ENCODE measurements at places on chromosomes 12 and 14.

DNA sequence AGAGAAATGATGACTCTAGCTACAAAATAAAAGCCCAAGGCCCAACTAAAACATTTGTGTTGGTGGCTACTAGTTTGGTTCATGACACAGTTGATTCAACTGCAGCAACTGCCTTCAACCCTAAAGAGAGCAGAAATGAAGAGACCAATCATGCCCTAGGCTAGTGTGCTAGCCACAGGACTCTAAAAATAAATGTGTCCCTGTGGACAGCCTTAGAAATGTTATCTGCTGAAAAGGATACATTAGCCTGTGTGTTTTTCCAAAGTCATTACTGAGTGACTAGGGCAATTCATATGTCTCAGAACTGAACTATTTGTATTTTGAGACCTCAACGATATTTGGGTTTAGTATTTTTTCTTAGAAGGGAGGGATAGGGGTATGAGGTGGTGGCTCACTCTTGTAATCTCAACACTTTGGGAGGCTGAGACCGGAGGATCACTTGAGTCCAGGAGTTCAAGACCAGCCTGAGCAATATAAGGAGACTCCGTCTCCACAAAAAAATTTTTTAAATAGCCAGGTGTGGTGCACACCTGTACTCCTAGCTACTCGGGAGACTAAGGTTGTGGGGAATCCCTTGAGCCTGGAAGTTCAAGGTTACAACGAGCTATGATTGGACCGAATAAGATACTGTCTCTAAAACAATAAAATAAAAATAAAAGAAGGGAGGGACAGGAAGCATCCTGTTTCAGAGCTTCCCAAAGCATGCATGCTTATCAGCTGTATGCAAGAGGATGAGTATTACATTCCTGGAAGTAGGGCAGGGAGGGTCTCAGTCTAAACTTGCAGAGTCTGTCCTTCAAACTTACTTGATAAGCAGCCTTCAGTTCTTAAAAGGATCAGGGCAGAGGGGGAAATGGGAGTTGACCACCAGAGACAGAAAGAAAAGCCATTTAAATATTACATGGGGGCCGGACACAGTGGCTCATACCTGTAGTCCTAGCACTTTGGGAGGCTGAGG lies 29.6 kb upstream of the NAP1L1 start:
- no peak for DNase-seq

- no peak for DNase-seq
These were observed 99.2 kb upstream of the TBX3 start for GRCh38 chr12:114783089-114783618.

GRCh38 chr14:89221109-89221810 lies 195.8 kb downstream of the FOXN3 start:
- peak; percentile 56 for DNase-seq

GRCh38 chr12:121793440-121793837 lies at the start of gene RHOF:
RHOF (minus strand) TSS chr12:121793688; CDS start chr12:121793633, 55 bp downstream.
- no peak for DNase-seq

DNA sequence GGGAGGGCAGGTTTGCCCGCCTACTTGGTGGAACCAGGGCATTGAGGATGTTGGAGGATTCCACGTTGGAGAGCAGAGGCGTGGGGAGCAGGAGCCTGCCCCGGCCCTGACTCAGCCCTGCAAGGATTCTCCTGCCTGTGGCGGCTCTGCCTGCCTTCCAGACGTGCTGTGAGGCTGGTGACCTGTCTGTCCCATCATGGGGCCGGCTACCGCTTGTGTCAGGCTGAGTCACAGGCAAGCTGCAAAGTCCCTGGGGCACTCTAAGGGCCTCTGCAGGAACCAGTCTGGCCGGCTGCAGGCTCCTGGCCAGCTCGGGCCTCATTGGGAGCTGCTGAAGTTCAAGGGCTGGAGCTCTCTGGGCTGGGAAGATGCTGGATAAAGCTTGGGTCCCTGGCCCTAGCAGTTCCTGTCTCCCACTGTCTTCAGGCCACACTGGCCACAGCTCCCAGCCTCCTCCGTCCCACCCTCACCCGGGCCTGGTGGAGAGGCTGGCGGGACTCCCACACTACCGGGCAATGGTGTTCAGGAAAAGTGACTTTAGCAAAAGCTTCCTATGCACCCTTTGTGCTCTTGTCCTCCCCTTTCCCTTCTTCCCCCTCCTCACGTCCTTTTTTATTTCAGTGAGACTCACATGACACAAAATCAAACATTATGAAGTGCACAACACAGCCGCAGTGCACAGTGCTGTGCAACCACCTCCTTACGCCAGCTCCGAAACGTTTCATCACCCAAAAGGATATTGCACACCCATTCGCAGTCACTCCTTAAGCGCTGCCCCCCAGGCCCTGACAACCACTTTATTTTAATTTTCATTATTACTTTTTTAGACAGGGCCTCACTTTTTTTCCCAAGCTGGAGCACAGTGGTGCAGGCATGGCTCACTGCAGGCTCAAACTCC lies 22.0 kb upstream of the ULK1 start:
- peak; percentile 14 for DNase-seq

DNA sequence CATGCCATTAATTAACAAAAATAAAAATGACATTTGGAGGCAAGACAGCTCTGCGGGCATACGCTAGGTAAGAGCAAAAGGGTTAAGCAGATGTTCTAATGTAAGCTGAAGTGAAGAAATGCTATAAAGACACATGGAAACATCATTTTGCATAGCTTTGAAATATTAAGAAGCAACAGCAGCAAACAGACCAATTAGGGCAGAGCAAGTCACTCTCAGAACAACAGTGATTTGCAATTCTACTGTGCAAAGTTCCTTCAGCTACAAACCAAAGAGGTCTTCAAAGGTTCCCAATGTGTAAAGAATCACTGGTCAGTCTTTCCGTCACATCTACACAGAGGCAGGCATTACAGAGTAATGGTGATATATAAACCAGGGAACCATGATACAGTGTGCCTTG lies 68.2 kb downstream of the PAPLN start:
- no peak for DNase-seq

- no peak for DNase-seq
These were observed 200.7 kb upstream of the FOXN3 start for GRCh38 chr14:89617481-89618329.

DNA sequence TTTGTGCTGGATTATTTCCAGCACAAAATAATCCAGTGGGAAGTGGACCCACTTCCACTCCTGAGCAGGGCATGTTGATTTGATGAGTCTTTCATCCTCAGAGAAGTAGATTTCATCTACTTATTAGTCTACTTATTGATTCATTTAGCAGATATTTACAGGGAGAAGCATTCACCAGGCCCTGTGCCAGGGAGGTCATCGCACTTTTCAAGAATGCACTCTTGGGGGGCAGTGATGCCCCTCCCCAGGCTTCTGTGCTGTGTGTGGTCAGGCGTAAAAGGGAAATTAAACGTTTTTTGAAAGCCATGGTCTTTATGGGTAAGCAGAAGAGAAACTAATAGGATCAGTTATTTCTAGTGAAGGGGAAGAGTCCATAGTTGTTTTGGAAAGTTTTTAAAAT lies 610.7 kb upstream of the TMEM132C start:
- no peak for DNase-seq

GRCh38 chr12:69136931-69137613 lies 102.3 kb upstream of the CPSF6 start:
- DNase-seq, result no peak

DNA sequence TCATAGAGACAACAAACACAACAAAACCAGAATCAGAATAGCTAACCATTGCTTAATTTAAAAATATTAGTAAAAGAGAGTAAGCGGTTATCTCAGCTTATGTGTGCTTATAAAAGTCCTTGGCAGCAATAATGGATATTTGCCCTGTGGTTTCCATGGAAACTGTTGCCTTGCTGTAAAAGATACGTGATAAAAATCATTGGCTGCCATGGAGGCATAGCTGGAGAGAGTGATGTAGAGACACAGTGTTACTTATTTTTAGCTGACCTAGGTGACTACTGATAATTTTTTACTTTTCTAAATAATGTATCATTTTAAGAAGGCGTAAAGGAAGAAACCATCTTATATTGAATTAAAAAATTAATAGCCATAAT lies 92.9 kb downstream of the ERC1 start:
- DNase-seq, result peak; percentile 80

- DNase-seq, result no peak
These were observed 24.3 kb downstream of the NCOR2 start for GRCh38 chr12:124543052-124543589.

GRCh38 chr14:69427596-69427995 lies 29.1 kb downstream of the SLC39A9 start:
- no peak for DNase-seq
